ENCODE measurements at places on chromosomes 1 and 21.
A peak's percentile ranks its signal among the peaks of the same experiment; 100 is the strongest.

DNA sequence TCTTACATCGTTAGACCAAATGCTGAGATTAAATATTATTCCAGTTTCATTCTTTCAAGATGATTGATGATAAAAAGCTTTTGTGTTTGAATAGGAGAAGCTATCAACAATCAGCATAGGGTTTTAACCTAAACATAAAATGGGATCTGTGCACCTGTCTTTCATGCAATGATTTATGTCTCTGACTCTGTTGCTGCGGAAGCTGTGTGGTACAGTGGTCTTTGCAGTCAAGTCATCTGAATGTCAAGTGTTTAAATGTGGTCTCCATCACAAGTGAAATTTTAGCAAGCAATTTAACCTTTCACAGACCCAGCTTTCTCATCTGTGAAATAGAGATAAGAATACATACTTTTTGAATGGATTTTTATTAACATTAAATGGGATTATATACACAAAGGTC is 107.2 kb downstream of the PLPPR5 start:
- DNase-seq, result no peak

DNA sequence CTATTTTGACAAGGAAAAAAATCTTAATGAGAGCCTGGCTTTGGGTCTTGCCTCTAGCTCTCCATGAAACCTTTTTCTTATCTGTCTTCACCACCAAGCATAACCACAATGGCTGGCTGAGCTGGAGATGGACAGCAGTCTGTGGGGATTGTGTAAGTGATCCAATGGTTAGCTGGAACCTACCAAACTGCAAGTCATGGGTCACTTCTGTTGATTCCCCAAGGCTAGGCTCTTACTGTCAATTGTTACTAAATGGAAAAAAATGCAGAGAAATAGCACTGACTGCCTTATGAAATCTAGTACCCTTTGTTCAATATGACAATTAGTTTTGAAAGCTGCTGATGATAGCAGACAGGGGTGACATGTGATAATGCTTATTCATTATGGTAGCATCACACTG is 359.0 kb downstream of the ST6GALNAC3 start:
- DNase-seq, result no peak

DNA sequence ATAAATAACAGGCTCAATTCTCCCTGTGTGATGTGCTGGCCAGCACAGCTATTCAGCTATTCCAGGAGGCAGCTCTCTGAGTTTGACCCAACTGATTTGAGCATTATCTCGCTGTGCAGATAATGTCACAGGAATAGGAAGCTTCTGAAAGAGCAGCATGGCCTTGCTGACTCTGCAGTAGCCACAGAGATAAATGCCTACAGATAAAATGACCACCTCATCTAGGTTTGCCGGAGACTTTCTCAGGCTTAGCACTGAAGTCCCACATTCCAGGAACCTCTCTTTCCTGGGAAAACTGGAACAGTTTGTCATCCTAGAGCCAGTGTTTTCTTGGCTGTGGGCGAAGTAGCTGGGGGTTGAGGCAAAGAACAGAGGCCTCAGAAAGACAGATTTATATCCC is 98.9 kb downstream of the MRPL39 start:
- DNase-seq, result no peak

DNA sequence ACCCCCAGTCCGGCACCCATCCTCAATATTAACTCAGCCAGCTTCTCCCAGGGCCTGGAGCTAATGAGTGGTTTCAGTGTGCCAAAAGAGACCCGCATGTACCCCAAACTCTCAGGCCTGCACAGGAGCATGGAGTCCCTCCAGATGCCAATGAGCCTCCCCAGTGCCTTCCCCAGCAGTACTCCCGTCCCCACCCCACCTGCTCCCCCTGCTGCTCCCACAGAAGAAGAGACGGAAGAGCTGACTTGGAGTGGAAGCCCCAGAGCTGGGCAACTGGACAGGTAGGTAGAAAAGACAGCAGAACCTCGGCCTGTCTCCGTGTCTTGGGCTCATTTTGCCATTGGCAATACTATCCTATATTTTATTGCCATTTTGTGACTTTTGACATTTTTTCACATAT is 45.4 kb upstream of the IPO9 start:
- DNase-seq, result no peak

- no peak for DNase-seq
These were observed 518.8 kb downstream of the ADGRL2 start for GRCh38 chr1:82319546-82319945.

DNA sequence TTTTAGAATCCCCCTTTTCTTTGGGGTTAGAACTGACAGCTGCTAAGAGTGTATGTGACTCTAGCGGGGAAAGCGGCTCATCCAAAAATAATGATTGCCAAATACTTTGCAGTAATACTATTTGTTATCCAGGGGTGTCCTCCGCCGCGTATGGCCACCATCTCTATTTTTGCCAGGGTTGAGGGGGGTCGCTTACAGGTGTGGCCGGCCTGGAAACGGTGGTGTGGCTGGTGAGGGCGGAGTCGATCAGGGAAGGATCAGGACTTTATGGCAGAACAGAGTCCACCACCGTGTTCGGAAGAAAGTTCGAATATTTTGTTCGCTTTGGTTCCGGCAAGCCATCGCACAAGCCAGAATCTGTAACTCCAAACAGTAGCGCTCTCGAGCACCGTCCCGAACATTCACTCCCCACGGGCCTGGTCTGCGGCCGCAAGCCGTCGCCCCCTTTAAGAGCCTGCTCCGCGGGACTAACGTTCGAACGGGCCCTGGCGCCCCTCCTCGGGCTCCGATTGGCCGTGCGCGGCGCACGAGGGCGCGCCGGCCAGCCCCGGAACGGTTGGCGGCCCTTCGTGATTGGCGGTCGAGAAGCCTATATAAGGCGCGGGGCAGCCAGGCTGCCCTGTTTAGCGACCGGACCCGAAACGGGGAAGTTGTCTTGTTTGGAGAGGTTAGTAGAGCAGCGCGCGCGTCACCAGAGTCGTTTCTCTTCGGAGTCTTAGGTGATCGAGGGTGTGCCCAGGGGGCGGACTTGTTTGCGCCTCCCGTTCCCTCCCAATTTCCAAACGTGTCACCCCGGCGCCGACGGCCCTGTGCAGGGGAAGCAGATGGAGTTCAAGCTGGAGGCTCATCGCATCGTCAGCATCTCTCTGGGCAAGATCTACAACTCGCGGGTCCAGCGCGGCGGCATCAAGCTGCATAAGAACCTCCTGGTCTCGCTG is at the start of gene IER5:
IER5 (plus strand) TSS at position 622 of the 938 bp plus-strand sequence; CDS start at position 825, 203 bp downstream.
- DNase-seq, result peak; percentile 97
